ENCODE measurements at places on chromosomes 11 and 22.

DNA sequence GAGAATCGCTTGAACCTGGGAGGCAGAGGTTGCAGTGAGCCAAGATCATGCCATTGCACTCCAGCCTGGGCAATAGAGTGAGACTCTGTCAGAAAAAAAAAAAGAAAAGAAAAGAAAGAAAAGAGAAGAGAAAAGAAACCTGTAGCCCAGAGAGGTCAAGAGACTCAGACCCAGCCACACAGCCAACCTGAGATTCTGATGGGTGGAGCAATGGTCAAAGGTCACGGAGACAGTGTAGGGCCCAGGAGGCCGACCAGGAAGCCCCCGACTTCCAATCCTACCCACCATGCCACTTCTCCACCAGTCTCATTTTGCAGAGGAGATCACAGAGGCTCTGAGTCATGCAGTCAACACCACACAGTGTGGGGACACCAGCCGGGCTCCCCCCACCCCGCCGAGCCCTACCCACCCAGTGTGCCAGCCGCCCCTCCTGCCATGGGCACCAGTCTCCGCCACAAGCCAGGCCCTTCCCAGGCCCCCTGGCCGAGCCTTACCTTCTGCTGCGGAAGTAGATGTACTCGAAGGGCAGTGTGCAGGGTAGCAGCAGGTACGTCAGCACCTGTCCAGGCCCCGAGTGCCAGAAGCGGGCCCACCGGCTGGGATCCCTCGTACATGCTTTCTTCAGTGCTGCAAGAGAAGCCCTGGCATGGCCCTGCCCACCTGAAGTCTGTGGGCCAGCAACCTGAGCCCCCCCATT is 7.9 kb downstream of the PNPLA5 start:
- DNase-seq = no peak

- no peak for DNase-seq
Measured at GRCh38 chr11:111352231-111352746, 26.8 kb downstream of the POU2AF1 start.

DNA sequence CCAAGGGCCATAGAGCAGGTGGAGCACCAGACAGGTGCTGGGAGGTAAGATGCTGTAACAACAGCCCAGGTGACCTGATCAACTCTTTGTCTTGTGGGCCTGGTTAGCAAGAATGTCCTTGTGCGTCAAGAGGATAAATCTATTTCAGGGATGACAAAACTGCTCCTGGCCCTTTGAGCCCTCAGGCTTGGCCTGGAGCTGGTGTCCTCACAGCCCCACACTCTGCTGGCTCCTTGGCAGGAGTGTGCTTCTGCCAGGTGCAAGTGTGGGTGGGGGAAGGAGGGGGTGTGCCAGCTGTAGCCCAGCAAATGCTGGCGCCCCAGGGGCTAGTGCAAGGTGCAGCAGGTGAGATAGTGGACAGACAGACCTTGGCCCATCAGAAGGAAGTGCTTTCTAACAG is 19.5 kb downstream of the AMPD3 start:
- no peak for DNase-seq

DNA sequence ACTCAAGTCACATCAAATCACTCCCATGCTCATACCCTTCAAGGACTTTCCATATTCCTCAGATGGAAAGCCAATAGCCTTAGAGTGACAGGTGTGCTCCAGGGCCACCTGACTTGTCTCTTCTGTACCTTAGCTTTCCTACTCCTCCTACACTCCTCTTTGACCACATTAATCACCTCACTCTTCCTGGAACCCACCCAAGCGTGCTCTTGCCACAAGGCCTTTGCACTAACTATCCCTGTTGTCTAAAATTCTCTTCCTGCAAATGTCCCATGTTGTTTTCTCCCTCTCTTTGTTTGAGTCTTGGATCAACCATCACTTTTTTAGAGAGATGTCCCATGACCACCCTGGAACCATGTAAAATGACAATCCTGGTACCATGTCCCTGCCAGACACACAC is 244.1 kb downstream of the AASDHPPT start:
- DNase-seq = no peak

DNA sequence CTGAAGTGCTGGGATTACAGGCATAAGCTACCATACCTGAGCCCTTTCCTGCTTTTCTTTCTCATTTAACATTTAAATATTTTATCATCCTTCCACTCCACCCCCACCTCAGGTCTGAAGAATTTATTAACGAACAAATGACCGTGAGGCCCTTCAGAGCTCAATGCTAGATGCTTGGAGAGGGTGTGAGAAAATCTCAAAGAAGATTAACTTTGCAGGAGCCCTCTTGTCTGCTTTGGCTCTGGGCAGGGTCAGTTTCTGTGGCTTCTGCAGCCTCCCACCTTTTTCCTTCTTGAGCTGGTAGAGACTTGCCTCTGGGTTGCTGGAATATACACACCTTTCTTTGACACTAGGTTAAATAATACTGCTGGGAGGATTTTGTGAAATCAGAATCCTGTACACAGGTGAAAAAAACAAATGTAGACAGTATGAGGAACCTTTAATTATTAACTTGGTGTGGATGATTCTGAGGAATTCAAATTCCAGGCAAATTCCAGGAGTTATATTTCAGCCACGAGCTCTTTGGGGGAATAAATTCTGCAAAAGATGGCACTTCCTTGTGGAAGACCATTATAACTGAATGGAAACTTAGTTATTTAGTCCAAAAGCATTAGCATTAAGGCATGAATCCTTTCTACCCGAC is 3.4 kb upstream of the ZBTB44 start:
- no peak for DNase-seq

DNA sequence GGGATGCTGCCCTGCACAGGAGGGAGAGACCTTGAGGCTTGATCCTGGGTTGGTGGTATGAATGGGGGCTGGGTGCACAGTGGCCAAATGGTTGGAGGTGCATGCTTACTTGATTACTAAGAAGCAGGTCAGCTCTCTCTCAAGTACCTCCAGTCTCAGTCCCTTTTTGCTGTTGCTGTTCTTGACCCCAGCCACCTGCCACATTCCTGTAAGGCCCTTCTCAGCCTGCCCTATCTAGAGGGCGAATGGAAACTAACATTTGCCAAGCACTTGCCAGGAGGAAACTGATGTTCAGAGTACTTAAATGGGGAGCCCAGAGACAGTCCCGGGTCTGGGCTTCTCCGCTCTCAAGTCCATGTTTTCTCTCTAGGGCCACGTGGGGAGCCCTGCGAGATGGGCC is 39.9 kb downstream of the CABIN1 start:
- DNase-seq = no peak

DNA sequence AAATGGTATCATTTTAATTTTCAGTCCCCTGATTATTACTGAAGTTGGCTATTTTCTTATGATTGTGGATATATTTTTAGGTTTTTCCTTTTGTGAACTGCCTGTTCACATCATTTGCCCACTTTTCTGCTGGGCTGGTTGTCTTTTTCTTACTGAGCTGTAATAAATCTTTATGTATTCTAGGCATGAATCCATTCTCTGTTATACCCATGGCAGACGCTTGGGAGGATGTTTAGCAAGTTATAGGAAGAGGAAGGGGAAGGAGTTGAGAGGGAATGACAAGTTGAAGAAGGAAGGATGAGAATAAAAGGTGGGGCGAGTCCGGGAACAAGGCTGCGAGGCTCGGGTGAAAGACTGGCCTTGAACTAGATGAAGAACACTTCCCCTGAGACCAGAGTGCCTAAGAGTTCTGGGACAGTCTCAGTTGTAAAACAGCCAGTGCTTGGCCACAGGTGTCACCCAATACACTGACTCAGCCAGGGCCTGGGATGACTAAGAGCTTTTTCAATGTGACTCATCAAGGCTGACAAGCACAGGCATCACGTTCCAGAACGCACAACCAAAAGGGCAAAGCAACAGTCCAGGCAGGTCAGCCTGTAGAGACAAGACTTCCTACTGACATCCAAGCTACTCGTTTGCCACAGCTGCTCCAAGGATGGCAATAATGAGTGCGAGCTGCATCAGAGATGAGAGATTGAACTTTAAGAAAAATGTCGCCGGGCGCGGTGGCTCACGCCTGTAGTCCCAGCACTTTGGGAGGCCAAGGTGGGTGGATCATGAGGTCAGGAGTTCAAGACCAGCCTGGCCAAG is 35.2 kb downstream of the LRFN4 start:
- DNase-seq = peak; percentile 77

DNA sequence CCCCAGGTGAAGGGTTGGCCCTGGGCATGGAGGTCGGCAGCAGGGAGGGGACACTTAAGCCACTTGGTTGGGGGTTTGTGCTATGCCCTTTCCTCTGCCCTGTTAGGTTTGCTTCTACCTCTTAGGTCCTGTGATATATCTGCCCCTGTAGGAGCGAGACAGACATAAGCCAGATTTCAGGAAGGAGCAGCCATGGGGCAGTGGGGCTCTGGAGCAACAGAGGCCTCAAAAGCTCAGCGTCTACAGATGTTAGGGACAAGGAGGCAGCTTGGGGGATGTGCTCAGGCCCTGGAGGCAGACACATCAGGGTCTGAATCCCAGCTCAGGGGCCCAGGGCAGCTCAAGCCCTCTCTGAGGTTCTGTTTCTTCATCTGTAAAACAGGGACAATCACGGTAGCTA is 27.2 kb upstream of the KCNQ1OT1 start:
- no peak for DNase-seq

DNA sequence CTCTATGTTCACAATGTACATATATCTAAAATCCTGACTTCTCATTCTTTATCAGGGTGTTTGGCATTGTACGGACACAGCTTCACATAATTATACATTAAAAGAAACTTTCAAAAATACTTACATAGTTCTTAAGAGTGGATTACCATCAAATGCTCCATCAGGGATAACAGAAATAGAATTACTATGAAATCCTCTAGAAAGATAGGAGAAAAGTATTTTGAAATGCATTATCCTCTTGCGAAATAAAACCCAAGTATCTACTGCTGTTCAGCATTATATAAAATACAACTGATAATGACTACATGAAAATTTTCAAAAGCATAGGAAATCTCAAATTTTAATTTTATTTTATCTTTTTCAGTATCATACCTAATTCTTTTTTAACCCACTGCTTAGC is 17.8 kb upstream of the CCDC34 start:
- no peak for DNase-seq

DNA sequence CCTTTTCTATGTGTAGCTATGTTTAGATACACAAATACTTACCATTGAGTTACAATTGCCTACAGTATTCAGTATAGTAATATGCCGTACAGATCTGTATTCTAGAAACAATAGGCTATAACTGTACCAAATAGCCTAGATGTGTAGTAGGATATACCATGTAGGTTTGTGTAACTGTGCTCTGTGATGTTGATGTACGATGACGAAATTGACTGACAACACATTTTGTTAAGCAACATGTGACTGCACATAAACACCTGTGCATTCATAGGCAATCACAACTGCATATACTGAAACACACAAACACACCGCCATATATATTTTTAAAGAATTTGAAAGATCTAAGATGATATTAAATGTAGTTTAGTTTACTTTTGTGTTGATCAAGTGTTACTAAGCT is 60.4 kb downstream of the TEAD1 start:
- DNase-seq = no peak

- no peak for DNase-seq
Measured at GRCh38 chr11:58745705-58746364, 14.1 kb upstream of the GLYAT start.

- no peak for DNase-seq
Measured at GRCh38 chr11:67308031-67308866, 4.9 kb downstream of the SSH3 start.

GRCh38 chr11:118524757-118525470 is 2.4 kb upstream of the TTC36 start:
- DNase-seq = no peak

GRCh38 chr11:107140983-107141382 is 122.7 kb upstream of the GUCY1A2 start:
- DNase-seq = no peak

DNA sequence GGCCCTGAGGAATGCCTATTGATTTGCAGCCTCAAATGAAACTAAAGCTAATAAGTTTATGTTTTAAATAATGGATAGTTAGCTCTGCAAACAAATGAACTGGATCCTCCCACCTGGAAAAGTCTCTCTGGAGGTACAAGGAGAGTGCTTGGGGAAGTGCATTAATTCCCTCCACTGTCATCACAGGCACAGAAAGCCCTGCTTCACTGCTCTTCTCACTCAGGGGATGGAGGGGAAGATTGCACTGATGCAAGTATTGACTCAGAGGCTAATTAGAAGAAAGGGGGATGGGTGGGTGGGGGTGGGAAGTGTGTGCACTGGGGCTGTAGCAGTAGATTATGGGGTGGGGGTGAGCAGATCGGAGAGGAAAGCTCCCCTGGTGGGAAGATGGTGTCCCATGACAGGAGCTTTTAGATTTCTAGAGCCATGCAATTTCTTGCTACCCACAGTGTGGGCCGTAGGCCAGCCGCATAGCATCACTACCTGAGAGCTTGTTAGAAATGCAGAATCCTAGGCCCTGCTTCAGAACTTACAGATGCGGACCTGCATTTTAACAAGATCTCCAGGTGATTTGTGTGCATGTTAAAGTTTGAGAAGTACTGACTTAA is 163.9 kb downstream of the HIPK3 start:
- no peak for DNase-seq

- no peak for DNase-seq
Measured at GRCh38 chr11:84780689-84781293, 846.4 kb downstream of the DLG2 start.

DNA sequence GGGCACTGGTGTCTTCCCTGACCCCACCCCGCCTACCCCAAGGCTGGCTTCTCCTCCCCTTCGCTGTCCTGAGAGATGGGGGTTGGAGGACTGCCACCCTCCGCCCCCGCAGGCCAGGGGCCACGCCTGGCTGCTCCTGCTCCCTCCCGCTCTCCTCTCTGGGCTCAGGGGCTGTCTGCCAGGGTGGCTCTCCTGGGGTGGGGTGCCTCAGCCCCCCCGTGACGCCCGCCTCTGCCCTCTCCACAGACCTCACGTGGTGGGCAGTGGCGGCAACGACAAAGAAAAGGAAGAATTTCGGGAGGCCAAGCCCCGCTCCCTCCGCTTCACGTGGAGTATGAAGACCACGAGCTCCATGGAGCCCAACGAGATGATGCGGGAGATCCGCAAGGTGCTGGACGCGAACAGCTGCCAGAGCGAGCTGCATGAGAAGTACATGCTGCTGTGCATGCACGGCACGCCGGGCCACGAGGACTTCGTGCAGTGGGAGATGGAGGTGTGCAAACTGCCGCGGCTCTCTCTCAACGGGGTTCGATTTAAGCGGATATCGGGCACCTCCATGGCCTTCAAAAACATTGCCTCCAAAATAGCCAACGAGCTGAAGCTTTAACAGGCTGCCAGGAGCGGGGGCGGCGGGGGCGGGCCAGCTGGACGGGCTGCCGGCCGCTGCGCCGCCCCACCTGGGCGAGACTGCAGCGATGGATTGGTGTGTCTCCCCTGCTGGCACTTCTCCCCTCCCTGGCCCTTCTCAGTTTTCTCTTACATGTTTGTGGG is 8.1 kb downstream of the RCOR2 start:
- DNase-seq = no peak

DNA sequence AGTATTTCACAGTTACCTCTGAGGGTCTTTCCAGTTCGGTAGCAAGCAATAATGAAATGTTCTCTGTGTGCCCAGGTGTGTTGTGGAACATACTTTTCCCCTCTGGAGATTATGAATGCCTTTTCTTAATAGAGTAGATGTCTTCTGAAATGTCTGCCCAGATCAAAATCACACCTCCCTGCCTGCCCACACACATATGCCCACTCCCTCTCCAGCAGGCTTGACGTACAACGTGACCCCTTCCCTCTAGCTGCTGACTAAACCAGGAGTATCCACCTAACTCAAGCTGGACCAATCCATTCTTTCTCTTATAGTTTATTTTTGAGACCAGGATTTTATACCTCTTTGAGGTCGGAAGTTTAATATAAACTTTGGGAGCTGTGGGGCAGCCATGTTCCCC is 48.7 kb downstream of the ME3 start:
- DNase-seq = no peak

GRCh38 chr11:113277907-113278306 is 36.5 kb upstream of the TTC12 start:
- DNase-seq = no peak

All from T-helper 2 cell treated with Interferon-gamma antibody and Interleukin-4, amounts not matched to agents 5 μg/mL and 100 μg/mL, for 36 hours (primary cell).